ENCODE measurements at places on chromosomes 16 and 17. TPM values are rescaled to one million over a fixed set of nuclear protein-coding genes. Genes with fewer than 3 reads are reported as not detected.

Gene TMC7
- not detected for polyA plus RNA-seq

Gene NPIPB13
- polyA plus RNA-seq, result 2.9 TPM

Gene ADORA2B
- polyA plus RNA-seq, result 0.57 TPM

Gene ASPA
- not detected for polyA plus RNA-seq

Gene DNAH9
- not detected for polyA plus RNA-seq

Gene RAP1GAP2
- polyA plus RNA-seq, result 0.38 TPM

Gene SPNS3
- 5.9 TPM for polyA plus RNA-seq

Gene ABCC12
- not detected for polyA plus RNA-seq

Gene HOXB6
- polyA plus RNA-seq, result not detected

Gene DPEP3
- polyA plus RNA-seq, result not detected

Gene HAS3
- polyA plus RNA-seq, result not detected

Gene KSR1
- polyA plus RNA-seq, result 4.1 TPM

Gene NDRG4
- polyA plus RNA-seq, result not detected

Gene MYL4
- polyA plus RNA-seq, result not detected

Gene IL32
- 3,111 TPM for polyA plus RNA-seq

Gene C17orf100
- polyA plus RNA-seq, result 4.3 TPM

Gene KRTAP4-5
- not detected for polyA plus RNA-seq
